Activated CD8-positive, alpha-beta memory T cell treated with anti-CD3 and anti-CD28 coated beads, Interleukin-2, amount 10 ng/mL, durations not matched to agents 7 days and 5 days (primary cell): ENCODE measurements at places on chromosomes 3 and 15. TPM values are rescaled to one million over a fixed set of nuclear protein-coding genes. Genes with fewer than 3 reads are reported as not detected.

DAZL gene
- 0.07 TPM for total RNA-seq

ZMYND10 gene
- 2.9 TPM for total RNA-seq

STAC gene
- not detected for total RNA-seq

CPEB1 gene
- total RNA-seq, result not detected

BHLHE40 gene
- total RNA-seq, result 491 TPM

CASR gene
- not detected for total RNA-seq

TUSC7 gene
- not detected for total RNA-seq

SERINC4 gene
- 0.20 TPM for total RNA-seq

IGDCC3 gene
- total RNA-seq, result not detected

DALRD3 gene
- total RNA-seq, result 29.9 TPM

FOXB1 gene
- total RNA-seq, result 1.2 TPM

CAND2 gene
- total RNA-seq, result 0.09 TPM

GASK1A gene
- not detected for total RNA-seq

P3H2 gene
- not detected for total RNA-seq

KATNBL1 gene
- 56.5 TPM for total RNA-seq

COL6A6 gene
- not detected for total RNA-seq

HIGD2B gene
- total RNA-seq, result 0.53 TPM

ZNF501 gene
- 1.1 TPM for total RNA-seq

CYP19A1 gene
- total RNA-seq, result not detected

GNB4 gene
- 13.8 TPM for total RNA-seq

MESP2 gene
- total RNA-seq, result not detected

FETUB gene
- not detected for total RNA-seq

ATG3 gene
- total RNA-seq, result 70.6 TPM

HCLS1 gene
- 312 TPM for total RNA-seq

CIAO2A gene
- total RNA-seq, result 66.4 TPM

SLC12A8 gene
- total RNA-seq, result 1.3 TPM

SCAANT1 gene
- total RNA-seq, result not detected

ROPN1 gene
- total RNA-seq, result not detected

PCOLCE2 gene
- total RNA-seq, result not detected

CAPN3 gene
- total RNA-seq, result 3.6 TPM

TCAIM gene
- 16.2 TPM for total RNA-seq

ZPLD1 gene
- not detected for total RNA-seq

CACNA2D3 gene
- total RNA-seq, result not detected

UTS2B gene
- not detected for total RNA-seq
